ENCODE measurements at places on chromosomes 3 and 15.

GRCh38 chr3:94515983-94516382, 453.1 kb downstream of the NSUN3 start:
- DNase-seq: no peak

- DNase-seq: no peak
Observed at GRCh38 chr15:42060797-42061196, 33.6 kb downstream of the PLA2G4D start.

DNA sequence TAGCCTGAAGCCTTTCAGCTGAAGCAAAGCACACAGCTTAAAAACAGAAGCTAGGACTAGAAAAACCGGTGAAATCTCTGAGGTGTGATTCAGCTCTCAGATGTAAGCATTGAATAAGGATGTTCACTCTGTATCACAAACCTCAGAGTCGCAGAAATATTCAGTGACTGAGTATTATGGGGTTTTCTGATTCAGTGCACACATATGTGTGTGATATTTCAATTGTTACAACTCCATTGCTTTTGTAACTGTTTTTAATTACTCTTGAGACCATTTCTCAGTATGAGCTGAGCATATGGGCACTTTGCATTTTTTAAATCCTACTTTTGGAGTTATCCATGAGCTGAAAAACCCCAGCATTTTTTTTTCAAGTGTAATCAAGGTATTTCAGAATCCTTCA, 868.8 kb downstream of the NTRK3 start:
- DNase-seq: no peak

DNA sequence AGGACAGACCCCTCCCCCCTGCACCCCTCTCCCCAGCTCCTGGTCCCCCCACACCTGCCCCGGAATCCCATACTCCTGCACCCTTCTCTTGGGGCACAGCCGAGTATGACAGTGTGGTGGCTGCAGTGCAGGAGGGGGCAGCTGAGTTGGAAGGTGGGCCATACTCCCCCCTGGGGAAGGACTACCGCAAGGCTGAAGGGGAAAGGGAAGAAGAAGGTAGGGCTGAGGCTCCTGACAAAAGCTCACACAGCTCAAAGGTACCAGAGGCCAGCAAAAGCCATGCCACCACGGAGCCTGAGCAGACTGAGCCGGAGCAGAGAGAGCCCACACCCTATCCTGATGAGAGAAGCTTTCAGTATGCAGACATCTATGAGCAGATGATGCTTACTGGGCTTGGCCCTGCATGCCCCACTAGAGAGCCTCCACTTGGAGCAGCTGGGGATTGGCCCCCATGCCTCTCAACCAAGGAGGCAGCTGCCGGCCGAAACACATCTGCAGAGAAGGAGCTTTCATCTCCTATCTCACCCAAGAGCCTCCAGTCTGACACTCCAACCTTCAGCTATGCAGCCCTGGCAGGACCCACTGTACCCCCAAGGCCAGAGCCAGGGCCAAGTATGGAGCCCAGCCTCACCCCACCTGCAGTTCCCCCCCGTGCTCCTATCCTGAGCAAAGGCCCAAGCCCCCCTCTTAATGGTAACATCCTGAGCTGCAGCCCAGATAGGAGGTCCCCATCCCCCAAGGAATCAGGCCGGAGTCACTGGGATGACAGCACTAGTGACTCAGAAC, 9.8 kb downstream of the MAP1A start:
- no peak for DNase-seq

GRCh38 chr3:173709026-173709425, 311.5 kb downstream of the NLGN1 start:
- DNase-seq: no peak

- DNase-seq: no peak
Observed at GRCh38 chr3:48047841-48048464, 31.7 kb upstream of the MAP4 start.

DNA sequence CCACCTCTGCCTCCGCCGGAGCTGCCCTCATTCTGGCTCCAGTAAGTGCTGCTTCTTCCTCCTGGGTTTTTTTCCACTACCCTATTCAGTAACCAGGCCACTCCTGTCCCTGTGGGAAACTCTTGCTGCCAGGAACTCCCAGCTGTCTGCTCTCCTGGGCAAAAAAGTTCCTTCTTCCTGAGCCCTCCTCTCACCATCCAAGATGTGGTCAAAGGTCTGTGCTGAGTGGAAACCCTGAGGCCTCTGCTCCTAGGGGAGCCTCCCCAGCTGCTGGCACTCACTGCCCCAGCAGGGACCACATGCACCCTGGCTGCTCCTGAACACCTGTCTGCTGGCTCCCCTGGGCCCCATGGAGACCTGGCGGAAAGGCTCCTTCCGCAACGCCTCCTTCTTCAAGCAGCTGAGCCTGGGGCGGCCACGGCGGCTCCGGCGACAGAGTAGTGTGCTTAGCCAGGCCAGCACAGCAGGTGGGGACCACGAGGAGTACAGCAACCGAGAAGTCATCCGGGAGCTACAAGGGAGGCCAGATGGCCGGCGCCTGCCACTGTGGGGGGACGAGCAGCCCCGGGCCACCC, 454 bp downstream of the C15orf62 start:
- DNase-seq: no peak

DNA sequence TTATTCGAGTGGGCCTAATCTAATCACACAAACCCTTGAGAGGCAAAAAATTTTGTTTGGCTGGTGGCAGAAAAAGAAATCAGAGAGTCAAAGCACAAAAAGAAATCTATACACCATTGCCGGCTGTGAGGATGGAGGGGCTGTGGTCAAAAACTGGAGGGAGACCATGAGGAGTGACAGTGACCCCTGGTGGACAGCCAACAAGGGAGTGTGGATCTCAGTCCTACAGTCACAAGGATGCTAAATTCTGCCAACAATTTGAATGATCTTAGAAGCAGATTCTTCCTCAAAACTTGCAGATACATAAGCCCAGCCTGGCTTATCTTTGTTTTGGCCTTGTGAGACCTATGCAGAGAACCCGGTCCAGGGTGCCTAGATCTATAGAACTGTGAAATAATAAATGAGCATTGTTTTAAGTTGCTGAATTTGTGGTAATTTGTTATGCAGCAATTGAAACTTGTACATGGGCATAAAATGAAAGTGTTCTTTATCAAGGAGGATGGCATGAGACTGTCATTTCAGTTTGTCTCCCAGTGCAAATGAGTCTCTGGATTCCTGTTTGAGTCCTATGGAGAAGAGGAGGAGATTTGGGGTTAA, 103.0 kb upstream of the ARHGEF26 start:
- DNase-seq: peak; percentile 3

DNA sequence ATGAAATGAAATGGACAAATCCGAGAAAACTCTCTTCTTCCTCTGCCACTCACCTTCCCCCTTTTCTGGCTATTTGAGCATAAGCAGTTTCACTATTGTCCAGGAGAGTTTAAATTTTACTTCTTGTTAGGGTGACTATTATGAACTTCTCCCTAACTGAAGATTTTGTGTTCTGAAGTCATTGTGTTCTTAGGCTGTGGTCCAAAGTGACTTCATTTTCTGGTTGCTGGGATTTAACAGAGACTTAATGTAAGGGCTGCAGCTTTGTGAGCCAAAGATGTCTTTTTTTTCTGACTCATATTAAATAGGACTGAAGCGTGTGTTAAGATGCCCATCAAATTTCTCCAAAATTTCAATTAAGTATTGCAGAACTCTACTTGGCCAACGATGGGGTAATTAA, 46.5 kb upstream of the FSTL1 start:
- DNase-seq: no peak

DNA sequence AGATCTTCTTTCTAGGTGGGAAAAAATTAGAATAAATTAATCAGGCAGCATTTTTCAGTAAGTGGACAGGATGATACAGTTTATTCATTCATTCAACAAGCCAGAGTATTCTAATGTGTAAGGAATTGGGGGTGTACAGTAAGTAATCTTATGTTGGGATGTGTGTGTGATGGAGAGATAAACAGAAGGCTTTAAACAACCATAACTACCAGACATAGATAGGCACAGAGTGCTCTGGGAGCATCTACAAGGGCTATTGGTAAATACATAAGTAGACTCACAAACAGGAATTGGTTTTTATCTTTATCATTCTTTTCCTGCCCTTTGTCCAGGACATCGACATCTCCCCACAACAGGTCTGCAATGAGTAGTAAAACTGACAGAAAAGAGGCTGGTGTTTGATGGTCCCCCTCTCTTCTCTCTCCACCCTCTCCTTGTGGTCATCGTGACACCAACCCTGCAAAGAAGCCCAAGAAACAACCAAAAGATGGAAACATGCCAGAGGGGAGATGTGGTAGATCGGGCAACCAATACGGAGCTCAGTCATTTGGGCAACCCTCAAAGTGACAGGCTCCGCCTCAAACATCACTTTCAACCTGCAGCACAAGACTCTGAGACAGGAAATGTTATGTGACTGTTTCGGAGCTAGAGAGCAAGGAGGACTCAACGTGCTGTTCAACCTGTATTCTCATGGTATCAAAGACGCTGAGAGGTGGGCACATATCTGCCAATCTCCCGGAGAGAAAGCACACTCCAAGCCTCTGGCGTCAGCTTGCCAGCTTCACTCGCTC, 28.7 kb upstream of the B3GNT5 start:
- no peak for DNase-seq

DNA sequence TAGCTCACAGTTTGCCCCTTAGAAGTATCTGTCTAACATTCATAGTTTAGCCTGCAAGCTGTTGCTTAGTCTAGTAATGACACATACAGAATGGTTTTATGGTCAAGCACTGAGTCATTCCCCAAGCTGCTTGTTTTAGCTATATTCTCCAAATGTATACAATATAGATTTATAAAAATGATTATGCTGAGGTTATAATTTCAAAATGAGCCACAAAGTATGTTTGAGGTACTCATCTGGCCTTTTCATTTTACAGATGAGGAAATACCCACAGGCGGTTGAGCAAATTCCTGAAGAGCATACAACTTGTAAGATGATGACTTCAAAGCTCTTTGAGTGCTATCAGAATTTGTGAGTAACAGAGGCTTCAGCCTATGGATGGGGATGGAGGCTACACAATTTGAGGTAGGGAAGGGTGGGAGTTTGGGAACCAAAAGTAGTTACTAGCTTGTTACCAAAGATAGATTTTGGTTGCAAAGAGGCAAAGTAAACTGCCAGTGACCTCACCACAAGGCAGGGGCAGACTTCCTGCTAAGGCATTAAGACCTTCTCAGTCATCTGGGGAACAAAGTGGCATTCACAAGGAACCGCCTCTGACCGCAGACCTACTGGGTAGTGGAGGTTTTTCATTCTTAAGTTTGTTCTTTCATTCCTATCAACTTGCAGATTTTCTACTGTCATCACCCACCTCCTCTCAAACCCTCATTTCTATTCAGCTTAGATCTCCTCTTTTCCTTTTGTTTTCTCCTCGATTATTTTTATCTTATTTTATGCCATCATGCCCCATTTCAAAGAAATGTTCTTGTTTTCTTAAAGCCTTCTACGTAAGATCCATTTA, 257.2 kb upstream of the NECTIN3 start:
- DNase-seq: peak; percentile 9

- no peak for DNase-seq
Observed at GRCh38 chr15:59266028-59266427, 59.4 kb downstream of the LDHAL6B start.

DNA sequence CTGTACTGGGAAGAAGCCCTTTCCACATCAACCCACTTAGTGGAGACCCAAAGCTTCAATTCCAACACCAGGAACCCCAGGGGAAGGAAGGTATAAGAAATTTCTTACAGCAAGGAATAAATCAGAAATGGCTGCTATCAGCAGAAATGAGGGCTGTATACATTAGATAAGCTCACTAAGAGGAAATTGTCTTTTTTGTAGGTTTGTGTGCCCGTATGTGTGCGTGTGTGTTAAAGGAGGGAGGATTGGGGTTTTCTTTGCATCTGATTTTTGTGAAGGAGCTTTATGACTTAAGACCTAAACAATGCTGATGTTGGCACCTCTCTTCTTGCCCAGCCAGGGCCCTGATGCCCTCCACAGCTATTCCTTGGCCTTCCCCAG, 18.6 kb downstream of the ARRDC4 start:
- no peak for DNase-seq

- no peak for DNase-seq
Observed at GRCh38 chr3:99751649-99752048, 66.0 kb upstream of the CMSS1 start.

GRCh38 chr15:41013691-41014414, 60.6 kb downstream of the CHAC1 start:
- DNase-seq: no peak

DNA sequence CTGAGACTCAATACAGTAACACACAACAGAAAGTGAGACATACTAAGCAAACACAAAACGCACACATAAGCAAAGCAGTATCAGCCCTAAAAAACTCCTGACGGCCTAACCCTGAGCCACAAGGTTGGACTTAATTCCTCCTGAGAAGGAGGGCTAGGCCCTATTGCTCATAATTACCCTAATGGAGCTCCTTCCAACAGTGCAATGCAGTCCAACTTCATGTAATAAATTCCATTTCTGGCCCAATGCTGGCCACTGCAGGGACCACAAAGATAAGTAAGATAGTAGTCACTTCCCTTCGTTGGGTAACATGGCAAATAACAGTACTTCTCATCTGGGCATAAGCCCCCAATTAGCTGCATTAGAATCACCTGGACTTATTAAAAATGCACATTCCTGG, 4.2 kb downstream of the VPS39 start:
- DNase-seq: no peak

- no peak for DNase-seq
Observed at GRCh38 chr3:108091498-108092250, 843 bp upstream of the CD47 start.

- peak; percentile 59 for DNase-seq
Observed at GRCh38 chr15:69576035-69576526, 123.5 kb downstream of the RPLP1 start.

- no peak for DNase-seq
Observed at GRCh38 chr3:6717026-6717943, 143.6 kb upstream of the GRM7 start.

GRCh38 chr3:29140666-29141065, 140.2 kb upstream of the RBMS3 start:
- no peak for DNase-seq

DNA sequence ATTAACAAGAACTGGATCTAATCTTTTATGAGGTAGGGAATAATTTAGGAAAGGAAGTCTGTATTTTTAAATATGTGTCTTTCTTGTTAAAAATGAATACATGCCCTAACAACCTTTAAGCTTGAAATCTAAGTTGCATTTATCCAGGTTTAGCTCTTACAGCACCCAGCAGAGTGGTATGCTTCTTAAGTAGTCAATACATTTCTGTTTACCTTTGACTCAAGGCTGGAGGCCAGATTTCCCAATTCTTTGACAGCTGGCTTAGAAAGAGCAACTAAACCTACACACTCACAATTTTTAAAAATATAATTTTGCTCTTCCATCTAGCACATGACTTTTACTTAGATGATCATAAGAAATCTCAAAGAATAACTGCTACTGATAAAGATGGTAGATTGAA, 148.9 kb downstream of the DPH6 start:
- no peak for DNase-seq

- no peak for DNase-seq
Observed at GRCh38 chr15:58556541-58556940, 124.8 kb downstream of the LIPC start.

- DNase-seq: no peak
Observed at GRCh38 chr3:59816312-59816711, 766.5 kb upstream of the CFAP20DC start.

- no peak for DNase-seq
Observed at GRCh38 chr3:126124148-126124868, 40.4 kb upstream of the SLC41A3 start.

- no peak for DNase-seq
Observed at GRCh38 chr3:36817806-36818533, 53.6 kb upstream of the DCLK3 start.

- DNase-seq: no peak
Observed at GRCh38 chr3:192422321-192422996, 304.9 kb downstream of the FGF12 start.

- no peak for DNase-seq
Observed at GRCh38 chr3:39332525-39332924, 3.0 kb downstream of the CCR8 start.
